ENCODE measurements at places on chromosomes 5 and 9.

- no peak for DNase-seq
Observed at GRCh38 chr9:119675951-119676350, 306.7 kb upstream of the BRINP1 start.

DNA sequence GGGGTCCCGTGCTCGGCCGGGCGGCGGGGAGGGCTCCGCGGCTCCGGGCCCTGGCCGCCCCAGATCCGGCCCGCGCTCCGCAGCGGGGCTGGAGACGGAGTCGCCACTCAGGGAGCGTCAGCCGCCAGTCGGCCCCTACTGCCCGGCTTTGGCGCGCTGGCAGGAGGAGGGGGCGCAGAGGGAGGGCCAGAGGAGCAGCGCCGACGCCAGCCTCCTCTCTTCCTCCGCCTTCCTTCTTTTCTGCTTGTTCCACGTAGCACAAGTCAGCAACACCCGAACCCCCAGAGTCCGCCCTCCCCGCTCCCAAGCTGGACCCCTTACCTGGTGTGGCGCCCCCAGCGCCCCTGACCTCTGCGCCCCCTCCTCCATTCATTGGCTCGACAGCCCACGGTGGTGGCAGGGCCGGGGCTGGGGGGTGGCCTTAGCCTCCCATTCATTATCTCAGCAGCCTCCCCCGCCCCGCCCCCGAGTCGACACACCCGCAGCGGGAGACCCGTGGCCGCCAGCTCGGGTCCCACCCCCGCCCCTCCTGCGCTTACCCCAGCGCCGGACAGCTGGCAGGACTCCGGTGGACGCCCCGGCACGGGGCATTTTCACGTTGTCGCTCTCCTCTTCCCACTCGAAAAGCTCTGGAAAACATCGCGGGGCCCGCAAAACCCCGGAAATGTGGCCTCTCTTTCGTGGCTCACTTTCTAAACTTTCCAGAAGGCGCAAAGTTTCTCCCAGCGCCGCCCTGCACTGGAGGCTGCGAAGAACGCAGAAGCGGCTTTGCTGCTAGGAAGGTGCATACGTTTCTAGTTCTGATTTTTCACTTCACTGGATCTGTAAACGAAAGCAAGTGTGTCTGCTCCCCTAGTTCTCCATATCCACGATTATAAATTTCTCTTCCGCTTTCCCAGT, at the start of gene LPAR1:
LPAR1 (minus strand) TSS at position 140 of the 900 bp plus-strand sequence. CDS start 66,353 bp downstream, outside the sequence.
- no peak for DNase-seq

- no peak for DNase-seq
Observed at GRCh38 chr5:149849280-149849965, 95.2 kb downstream of the PDE6A start.

GRCh38 chr9:76902395-76902794, 3.5 kb downstream of the PRUNE2 start:
- no peak for DNase-seq

DNA sequence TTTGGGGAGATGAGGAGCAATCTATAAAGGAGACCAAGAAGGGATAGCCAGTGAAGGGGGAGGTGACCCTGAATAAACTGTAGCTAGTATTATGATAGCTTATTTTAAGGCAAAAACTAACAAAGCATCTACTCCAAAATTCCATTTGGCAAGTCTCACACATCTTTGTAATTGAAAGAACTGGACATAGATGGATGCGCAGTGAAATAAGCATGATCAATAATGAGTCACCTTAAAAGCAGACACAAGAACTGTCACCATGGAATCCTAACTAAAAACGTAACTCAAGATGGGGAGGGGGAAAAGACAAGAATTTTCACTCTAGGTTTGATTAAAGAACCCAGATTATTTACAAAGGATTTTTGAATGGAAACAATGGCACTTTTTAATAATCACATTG, 164.5 kb downstream of the MED27 start:
- DNase-seq = no peak

- DNase-seq = no peak
Observed at GRCh38 chr9:138075496-138075895, 197.9 kb downstream of the CACNA1B start.

DNA sequence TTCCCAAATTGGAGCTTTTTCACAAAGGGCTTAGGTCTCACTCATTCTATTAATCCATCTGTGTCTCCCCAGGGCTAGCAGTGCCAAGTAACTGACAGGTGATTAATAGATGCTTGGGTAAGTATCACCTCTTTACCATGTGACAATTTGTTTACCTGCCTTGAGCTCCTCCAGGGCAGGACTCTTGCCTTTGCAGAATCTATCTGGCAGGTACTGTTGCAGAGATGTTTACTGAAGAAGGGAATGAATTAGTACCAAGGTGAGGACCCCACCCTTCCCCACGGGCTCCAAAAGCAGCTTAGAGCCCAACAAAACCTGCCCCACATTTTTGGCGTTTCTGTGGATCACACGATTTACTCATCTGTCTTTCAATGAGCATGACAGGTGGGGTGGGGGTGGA, 698 bp upstream of the TGFBI start:
- DNase-seq = no peak

GRCh38 chr9:28999806-29000205, 1426.5 kb upstream of the C9orf72 start:
- DNase-seq = no peak

DNA sequence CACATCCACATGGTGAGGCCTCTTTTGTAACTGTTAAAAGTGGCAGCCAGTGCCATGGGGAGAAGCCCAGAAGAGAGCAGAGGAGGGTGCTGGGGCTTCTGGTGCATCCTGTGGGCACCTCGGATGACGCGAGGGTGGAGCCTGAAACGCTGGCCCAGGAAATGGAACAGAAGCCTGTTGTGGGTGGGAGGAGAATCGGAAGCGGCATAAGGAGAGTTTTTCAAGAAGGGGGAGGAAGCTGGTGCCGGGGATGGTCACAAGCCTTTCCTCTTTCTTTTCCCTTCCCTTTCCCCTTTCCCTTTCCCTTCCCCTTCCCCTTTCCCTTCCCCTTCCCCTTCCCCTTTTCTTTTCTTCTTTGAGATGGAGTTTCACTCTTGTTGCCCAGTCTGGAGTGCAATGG, 12.9 kb downstream of the ANKRD33B start:
- DNase-seq = no peak

GRCh38 chr9:699396-699795, 142.1 kb upstream of the DMRT1 start:
- DNase-seq = no peak

- DNase-seq = no peak
Observed at GRCh38 chr5:164090358-164090757, 584.9 kb downstream of the MAT2B start.

DNA sequence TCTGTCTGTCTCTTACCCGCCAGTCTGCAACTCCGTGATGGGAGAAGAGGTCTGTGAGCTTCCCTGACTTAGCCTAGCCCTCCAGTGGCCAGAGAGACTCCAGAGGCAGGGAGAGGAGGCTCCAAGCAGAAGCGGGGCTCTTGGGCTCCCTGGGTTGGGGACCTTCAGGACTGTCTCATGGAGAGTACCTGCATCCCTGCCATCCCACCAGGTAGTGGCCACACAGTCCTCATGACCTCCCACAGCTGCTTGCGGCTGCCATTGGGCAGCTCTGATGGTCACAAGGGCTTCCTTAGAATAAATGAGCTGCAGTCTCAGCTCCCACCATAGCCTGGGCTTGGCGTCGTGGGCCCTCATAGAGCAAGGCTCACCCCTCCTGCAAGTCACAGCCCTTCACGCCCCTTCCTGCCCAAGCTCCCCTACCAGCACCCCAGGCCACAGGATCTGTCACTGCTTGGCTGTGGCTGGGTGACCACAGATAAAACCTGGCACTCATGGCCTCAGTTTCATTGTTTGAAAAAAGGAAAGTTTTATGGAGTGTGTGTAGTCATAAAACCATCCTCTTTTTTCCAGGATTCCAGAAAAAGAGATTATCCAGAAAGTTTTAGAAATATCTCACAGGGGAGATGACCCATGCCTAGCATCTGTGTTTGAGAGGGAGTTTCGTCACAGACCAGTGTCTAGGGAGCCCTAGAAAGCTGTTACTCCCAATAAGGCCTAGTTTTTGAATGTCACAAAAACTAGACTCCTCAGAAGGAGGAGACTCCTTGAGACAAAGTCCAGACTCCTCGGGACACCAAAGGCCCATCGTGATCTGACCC, 48.4 kb downstream of the PPARGC1B start:
- DNase-seq = no peak

- no peak for DNase-seq
Observed at GRCh38 chr5:146007270-146007669, 70.9 kb downstream of the SH3RF2 start.

GRCh38 chr5:102223542-102224477, 72.3 kb downstream of the SLCO4C1 start:
- no peak for DNase-seq

DNA sequence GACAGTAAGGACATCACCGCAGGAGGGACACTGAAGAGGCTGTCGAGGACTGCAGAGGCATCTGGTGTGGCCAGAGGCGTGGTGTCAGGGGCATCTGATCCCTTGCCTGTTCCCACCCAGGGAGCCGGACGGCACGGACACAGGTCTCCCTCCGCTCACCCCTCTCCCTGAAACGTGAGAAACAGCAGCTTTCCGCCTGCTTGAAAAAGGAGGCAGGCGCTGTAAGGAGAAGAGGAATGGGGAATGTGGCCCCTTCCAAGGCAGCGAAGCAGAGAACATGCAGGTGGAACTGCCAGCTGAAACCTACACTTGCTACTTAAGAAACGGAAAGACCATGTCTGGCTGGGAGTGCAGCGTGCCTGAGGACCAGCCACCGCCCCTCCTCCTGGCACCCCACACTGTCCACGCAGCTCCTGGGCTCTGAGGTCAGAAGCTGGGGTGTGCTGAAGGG, 176.2 kb downstream of the GAPVD1 start:
- no peak for DNase-seq

DNA sequence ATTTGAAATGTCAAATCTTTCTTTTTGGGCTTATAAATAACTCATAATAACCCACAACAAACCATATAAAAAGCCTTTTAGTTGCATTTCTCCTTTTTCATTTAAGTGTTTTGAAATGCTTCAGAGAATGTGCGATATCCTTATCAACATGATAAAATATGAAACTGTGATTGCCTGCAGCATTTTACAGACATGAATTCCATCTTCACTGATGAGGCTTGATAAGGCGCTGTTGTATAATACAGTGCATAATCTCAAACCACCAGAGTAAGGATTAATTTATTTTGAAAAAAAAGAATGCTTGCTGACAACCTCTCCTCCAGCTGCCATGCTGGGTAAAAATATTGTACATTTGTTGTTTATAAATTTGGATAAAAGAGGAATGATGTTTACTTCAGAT, 216.8 kb downstream of the PBX3 start:
- DNase-seq = no peak

DNA sequence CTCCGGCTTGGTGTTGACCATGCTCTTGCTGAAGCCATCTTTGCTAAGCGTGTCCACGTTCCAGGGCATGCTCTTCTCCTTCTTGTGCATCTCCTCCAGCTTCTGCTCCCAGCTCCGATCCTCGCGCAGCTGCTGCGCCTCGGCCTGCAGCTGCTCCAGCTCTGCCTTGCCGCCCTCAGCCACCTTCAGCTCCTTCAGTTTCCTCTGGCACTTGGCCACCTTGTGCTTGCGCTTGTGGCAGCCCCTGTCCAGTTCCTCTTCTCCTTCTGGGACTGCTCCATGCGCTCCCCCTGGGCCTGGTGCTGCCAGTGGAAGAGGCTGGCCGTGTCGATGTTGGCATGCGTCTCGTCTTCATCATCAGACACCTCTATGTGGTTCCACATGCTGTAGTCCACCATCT, 128.3 kb upstream of the CLINT1 start:
- DNase-seq = no peak

GRCh38 chr5:150141544-150142184, 14.0 kb downstream of the PDGFRB start:
- no peak for DNase-seq

DNA sequence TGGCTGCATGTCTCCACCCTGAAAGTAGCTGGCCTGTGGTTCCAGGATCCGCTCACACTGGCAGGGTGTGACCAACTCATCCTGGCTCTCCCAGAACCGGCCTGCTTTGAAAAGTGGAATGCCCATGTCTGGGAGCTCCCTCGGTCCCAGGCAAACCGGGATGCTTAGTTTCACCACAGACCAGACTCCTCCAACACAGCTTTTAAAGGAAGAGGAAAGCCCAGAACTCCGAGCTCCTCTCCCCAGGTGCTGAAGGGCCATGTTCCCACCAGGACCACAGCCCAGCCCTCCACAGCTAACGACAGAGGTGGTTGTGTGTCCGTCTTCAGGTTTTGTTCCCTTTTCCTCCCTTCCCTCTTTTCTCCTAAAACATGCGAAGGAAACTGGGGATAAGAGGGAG, 38.0 kb downstream of the GTF3C4 start:
- no peak for DNase-seq

DNA sequence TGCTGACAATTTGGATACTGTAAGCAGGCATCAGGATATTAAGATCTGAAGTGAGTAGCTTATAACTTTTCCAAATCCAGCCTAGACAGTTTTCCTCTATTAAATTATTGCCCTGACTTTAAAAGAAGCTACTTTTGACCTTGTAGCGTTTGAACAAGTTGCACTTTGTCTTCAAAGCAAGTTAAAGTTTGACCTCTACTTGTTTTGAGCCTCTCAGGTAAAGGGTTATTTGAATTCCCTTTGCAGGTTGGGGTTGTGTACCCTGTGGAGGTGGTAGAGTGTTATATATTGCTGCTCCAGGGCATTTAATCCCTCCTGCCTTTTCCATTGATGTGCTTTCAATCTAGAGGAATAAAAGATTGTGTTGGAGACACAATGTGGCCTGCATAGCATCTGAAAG, 30.1 kb downstream of the FXN start:
- no peak for DNase-seq

GRCh38 chr5:81081461-81081835, 121.3 kb downstream of the RASGRF2 start:
- DNase-seq = no peak

- no peak for DNase-seq
Observed at GRCh38 chr5:56350597-56351170, 117.6 kb upstream of the ANKRD55 start.

- no peak for DNase-seq
Observed at GRCh38 chr9:9100070-9100469, 1300.5 kb upstream of the DMAC1 start.

DNA sequence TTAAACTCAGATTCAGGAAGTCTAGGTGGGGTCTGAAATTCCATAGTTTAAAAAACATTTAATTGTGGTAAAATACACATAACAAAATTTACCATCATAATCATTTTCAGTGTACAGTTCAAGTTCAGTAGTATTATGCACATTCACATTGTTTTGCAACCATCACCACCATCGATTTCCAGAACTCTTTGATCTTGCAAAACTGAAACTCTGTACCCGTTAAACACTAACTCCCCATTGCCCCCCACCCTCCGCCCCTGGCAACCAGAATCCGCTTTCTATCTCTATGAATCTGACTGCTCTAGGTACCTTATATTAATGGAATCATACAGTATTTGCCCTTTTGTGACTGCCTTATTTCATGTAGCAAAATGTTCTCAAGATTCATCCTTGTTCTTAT, 117.5 kb downstream of the CEP120 start:
- DNase-seq = no peak
